NCI-H524 treated with DMSO at 0.1 percent for 48 hours (cell line): ENCODE measurements at places on chromosomes 5 and 9.
A peak's percentile ranks its signal among the peaks of the same experiment; 100 is the strongest.

DNA sequence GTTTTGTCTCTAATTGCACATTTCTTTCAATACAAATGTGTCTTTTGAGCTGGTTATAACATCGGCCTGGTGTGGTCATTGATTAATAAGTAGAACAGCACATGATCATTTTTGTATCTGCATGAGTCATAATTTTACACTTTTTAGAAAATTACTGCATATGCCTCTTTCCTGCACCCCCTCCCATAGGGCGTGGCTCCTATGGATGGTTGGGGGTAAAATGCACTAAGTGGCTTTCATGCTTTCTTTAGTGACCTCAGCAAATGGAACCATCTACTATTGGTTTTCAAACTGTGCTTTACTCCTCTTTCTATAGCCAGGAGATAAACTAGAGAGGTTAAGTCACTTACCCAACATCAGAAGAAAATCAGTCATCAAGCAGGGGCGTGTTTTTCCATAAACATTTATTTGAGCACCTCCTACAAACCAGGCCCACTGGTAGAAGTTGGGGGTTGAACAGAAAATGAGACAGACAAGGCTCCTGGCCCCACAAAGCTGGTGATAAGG is 3.8 kb downstream of the ANXA6 start:
- no peak for DNase-seq

DNA sequence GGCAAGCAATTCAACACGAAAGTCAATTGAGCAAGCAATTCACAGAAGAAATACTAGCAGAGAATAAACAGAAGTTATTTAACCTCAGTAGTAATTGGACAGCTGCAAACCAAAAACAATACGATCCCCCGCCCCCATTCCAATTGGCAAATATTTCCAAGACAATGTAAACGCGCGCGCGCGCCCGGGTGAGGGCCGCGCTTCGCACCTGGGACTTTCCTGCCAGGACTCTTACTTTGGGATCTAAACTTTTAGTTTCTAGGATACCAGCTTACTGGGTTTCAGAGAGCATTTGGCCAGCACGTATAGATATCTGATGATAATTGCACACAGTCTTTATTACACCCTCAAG is 8.6 kb downstream of the RUFY1 start:
- no peak for DNase-seq

DNA sequence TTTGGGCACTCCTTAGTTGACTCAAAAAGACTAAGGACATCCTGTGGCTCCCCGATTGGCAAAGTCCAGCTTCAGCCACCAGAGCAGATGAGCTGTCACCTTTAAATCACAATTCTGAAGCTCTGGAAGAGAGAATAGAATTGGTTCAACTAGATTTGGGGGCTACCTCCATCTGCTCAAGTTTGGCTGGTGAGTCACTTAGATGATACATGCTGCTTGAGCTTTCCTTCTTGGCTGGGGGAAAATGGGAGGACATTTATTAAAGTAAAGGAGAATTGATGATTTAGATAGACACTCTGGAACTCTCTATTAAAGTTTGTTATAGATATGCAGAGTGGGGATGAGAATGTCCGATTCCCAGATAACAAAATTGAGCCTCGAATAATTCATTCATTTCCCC is 30.0 kb upstream of the GRIA1 start:
- no peak for DNase-seq

DNA sequence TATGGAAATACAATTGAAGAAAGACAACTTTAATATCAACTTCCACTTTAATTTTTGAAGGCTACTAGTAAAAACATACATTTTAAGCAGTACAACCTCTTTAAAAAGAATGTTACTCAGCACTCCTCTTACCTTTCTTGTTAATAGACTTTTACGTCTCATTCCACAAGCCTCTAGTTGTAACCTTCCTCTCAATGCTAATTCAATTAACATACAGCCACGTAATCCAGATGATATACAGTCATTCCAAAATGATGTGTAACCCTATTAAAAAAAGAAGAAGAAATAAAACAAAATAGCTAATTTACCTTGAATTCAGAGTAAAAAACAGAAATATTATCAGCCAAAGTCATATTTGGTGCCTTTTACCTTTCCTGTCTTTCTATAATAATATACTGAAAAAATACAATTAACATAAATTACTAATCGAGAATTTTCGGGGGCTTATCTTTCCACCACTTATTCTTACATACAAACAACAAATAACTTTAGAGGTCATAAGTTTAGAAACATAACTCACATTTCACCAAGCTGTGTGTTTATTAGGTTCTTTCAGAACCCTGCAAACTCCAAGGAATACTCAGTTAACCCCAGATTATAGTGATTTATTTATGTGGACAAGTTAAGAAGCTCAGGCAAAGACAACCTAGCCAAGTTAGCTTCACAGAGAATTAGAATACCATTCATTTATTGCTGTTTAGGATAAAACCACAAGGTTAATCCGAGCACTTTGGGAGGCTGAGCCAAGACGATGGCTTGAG is 30.3 kb downstream of the GOLPH3 start:
- no peak for DNase-seq

- DNase-seq = peak; percentile 52
These were observed 1280.2 kb upstream of the C9orf72 start for GRCh38 chr9:28853477-28853876.

- DNase-seq = no peak
These were observed 43.2 kb downstream of the FBXO4 start for GRCh38 chr5:41968153-41968723.

DNA sequence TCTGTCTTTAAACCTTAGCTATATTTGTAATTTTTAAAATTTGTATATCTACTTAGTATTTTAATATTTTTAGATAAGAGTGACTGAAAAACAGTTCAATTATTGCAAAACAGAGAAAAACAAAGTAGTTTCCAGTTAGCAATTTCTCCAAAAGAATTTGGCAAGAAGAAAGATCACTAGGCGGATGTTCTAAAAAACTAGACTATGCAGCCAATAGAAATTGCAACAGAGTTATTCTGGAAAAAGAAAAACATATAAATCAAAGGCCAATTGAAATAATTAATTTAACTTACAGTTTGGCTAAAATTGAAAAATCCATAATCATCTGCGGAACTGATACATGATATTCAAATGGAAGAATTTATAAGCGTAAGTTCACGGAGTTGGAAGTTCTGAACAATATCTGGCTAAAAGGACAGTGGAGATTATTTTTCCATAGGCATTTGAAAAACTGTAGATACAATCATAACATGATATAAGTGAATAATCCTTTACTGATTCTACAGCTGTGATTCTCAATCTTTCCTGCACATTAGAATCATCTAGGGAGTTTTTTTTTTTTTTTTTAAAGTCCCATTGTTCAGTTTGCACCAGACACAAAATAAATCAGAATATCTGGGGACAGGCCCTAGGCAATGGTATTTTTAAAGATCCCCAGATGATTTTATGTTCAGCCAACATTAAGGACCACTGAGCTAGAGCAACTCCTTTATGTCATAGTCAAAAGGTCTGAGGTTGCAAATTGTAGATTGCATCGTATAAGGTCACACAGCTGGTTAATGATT is 605.1 kb upstream of the DAB2 start:
- no peak for DNase-seq

- DNase-seq = no peak
These were observed 55.2 kb upstream of the CTSL start for GRCh38 chr9:87670572-87671264.

GRCh38 chr5:156148301-156148700 is 178.7 kb upstream of the SGCD start:
- DNase-seq = no peak

- no peak for DNase-seq
These were observed 75.7 kb downstream of the PIP5K1B start for GRCh38 chr9:68780720-68781119.

- no peak for DNase-seq
These were observed 10.7 kb upstream of the CREBRF start for GRCh38 chr5:173045474-173045873.

DNA sequence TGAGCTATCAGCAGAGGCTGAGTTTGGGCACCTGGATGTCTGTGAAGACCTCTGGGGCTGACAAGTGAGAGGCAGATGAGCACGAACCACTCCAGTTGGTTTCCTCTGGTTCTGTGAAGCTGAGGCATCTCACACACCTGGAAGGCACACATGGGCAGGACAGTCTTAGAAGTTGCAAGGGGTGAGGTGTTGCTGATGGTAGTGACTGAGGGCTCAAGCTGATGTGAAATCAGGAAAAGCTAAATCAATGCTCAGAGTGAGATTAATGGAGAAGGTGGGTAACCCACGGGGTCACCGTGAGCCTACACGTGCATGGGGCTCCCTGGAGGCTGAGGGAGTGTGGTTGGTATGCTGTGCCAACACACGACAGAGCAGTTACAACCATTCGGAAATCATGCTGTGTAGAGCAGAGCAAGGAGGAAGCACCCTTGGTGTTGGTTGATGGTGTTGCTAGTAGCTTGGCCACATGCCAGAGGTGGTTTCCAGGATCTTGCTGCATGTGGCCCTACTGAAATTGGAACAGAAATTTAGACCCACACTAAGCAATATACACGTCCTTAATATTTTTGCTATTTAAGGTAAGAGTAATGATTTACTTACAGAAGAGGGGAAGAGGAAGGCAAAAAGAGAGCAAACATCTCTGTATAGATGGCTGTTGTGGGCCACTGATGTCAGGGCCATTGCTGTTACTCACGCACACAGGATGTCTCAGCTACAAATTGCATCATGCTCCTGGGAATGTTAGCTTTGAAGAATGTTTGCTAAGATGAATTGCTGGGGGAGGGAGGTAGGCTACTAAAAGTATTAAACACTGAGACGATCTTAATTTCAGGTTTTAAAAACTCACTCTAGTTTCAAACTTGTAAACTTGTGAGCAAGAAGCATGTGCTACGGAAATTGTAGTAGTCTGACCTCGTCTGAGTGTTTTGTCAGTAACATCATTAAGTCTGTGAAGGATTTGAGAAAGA is 170.5 kb downstream of the ARHGEF28 start:
- DNase-seq = no peak

DNA sequence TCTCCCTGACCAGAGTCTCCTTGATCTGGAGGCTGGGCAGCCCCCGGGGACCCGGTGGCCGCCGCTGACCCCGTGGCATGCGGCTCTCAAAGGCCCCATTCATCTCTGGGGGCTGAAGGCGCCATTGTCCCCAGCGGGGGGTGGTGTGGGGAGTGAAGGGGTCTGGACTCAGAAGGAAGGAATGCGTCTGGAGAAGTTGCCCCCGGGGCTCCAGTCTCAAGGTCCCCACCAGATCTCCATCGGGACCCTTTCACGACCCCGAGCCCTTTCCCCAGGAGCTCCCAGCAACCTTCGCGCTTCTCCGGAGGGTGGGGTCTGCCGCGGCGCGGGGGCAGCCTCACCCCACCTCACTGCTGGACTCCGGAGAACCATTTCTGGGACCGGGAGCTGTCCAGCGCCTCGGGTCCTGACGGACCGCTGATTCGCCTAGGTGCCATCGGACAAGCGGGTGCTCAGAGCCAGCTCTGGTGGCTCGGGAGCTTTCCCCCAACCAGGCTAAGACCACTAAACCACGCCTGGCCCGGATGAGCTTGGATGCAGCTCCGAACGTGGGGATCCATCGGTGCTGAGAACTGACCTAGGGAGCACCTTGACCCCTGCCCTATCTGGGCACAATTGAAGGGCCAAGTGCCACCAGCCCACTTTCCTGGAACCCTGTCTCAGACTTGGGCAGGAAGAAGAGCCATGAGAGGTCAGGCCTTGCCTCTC is 5.1 kb upstream of the PCDH1 start:
- DNase-seq = no peak

GRCh38 chr9:78296201-78296892 is 578 bp upstream of the PSAT1 start:
- no peak for DNase-seq

GRCh38 chr9:96087669-96088299 is 212.3 kb downstream of the ERCC6L2 start:
- no peak for DNase-seq

GRCh38 chr5:159339460-159339859 is 9.2 kb upstream of the IL12B start:
- no peak for DNase-seq

DNA sequence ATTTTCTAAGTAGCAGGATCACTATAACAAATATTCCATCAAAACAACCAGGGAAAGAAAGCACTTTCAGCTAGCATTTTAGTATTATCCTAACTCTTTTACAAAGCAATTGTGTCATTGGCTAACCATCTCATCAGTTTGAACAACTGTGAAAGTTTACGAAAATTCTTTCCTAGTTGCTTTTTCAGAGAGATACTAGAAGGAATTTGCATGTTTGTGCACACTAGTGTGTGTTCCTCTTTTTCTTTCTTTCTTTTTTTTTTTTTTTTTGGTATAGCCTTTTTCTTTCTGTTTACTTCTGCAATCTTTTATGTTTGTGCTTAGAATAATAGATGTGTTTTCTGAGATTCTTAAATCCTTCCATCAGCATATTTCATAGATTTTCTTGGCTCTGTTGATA is 124.7 kb upstream of the SEMA6A start:
- DNase-seq = no peak

DNA sequence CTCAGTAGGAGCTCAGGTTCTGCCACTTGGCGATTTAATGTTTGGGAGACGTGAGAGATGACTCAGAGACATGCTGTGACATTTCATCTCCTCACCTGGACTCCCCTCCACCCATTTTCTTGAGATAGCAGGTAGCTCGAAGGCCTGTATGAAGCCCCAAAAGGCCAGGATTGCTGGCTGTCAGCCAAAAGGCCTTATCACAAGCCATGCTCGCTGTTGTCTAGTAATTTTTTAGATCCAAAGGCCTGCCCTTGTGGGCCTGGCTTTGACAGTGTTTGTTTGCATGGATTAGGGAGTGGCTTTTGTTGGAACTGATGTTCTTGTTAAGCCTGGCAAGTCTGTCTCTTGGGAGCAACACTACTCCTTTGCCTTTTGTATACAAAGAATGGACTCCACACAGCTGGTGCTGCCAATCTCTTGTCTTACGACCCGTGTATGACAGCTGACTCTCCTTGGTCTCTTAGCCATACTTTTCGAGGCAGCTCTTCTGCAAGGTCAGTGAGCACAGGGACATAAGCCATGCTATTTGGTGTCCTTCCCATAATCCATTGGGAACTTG is 22.7 kb downstream of the CAVIN4 start:
- DNase-seq = peak; percentile 56

- DNase-seq = no peak
These were observed 10.5 kb downstream of the ECM2 start for GRCh38 chr9:92525306-92525705.

GRCh38 chr9:101037430-101037829 is 8.9 kb downstream of the PLPPR1 start:
- no peak for DNase-seq

GRCh38 chr5:16579142-16579847 is 37.5 kb downstream of the RETREG1 start:
- DNase-seq = no peak

GRCh38 chr5:58199087-58199486 is 260.8 kb downstream of the PLK2 start:
- DNase-seq = no peak

- no peak for DNase-seq
These were observed 5.6 kb upstream of the FUT7 start for GRCh38 chr9:137037483-137037882.

- no peak for DNase-seq
These were observed 27.1 kb downstream of the FRMD3 start for GRCh38 chr9:83511051-83511450.

DNA sequence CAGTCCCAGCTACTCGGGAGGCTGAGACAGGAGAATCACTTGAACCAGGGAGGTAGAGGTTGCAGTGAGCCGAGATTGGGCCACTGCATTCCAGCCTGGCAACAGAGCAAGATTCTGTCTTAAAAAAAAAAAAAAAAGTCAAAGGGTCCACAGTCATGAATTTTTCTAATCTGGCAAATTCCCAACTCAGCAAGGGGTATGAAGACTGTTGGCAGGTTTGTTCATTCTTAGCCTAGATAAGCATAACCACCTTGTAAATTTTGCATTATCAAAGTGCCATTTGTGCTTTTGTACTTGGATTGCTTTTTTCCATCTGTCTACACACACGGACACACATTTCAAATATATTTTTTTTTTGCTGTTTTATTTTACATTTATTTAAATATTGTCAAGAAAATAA is 299.8 kb upstream of the NUDT12 start:
- DNase-seq = no peak
